Ecto neural progenitor cell (in vitro differentiated cells): ENCODE measurements at places on chromosomes 2 and 18.

- DNase-seq: peak; percentile 45
These were observed 7.4 kb upstream of the B3GNT7 start for GRCh38 chr2:231387904-231388724.

DNA sequence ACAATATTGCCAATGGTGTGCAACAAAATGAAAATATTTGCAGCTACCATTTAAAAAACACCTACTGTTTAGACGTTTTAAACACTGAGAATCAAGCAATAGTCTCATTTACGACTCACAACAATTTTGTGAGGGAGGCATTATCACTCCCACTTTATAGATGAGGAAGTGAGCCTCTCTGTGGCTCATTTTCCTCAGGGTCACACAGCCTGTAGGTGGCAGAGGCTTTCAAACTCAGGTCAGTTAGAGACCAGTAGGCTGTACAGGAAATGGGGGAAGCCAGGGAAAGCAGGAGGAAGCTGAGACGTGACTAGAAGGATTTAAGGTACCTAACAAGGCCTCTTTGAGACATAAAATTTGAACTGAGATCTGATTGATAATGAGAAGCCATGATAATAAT, 95.0 kb upstream of the ZNF521 start:
- DNase-seq: no peak

GRCh38 chr2:148048475-148049221, 27.8 kb downstream of the MBD5 start:
- DNase-seq: no peak

DNA sequence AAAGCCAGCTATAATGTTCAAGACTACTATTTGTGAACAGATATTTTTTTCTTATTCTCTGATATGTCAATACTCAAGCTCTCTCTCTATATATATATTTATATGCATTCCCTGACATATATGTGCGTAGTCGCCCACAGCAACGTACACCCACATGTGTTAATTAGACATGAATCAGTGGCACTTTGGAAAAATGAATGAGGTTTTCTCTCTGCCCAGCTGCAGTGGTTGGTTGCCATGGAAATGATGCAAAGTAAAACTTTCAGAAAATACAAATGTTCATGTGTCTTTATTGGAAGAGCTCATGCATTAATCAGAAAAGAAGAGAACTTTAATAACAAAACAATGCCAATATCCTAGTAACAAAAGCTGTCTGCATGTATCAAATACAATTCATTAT, 34.7 kb downstream of the UNC80 start:
- DNase-seq: no peak

GRCh38 chr2:31380243-31380642, 34.3 kb downstream of the XDH start:
- DNase-seq: peak; percentile 13
